ENCODE measurements at places on chromosomes 4 and X. TPM values are rescaled to one million over a fixed set of nuclear protein-coding genes. Genes with fewer than 3 reads are reported as not detected.

GRCh38 chr4:54254915-54255246 is 25.8 kb downstream of the PDGFRA start:
- peaks cover 4% of the 10 kb centered on the region for H3K36me3 ChIP-seq
- no peaks in the 10 kb centered on the region for H3K27me3 ChIP-seq
- peak; percentile 88 for DNase-seq
- peak overlapping the region; percentile 34 for H3K27ac ChIP-seq
- H3K4me1 ChIP-seq = peaks cover 23% of the 10 kb centered on the region

DNA sequence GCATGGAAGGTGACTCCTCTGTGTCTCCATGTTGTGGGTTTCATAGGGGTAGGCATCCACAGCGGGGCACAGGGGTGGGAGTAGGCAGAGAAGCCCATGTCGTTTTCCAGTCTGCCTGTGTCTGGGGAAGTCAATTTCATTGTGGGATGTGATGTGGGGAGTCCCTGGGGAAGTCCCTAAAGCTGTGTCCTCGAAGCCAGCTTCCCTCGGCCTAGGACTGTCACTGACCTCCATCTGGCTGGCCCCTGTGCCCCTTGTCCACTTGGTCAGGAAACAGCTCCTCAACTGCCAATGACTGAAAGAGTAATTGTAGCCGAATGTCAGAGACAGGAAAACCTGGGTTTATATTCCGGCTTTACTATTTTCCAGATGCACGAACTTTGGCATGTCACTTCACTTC is 109.6 kb downstream of the DRD5 start:
- no peak overlapping the region for H3K27ac ChIP-seq
- no peak overlapping the region for H3K4me3 ChIP-seq
- DNase-seq = no peak
- H3K36me3 ChIP-seq = no peaks in the 10 kb centered on the region
- H3K4me1 ChIP-seq = no peaks in the 10 kb centered on the region

DNA sequence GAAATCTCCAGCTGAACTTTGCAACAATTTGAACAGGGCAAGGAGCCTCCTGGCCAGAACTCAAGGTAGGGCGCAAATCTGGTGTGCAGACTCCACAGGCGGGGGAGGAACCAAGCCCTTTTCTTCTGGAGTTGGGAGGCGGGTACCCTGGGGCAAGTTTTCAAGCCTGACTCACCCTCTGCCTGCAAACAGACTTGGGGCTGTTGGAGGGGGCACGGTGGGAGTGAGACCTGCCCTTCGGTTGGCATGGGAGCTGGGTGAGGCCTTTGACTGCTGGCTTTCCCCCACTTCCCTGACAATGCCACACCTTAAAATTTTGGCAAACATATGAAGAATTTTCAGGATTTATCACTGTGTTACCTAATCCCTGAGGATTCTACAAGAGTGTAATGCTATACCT is 709.8 kb upstream of the DIAPH2 start:
- no peaks in the 10 kb centered on the region for H3K36me3 ChIP-seq
- no peak overlapping the region for H3K27ac ChIP-seq
- DNase-seq = no peak

GRCh38 chrX:150164971-150165600 is 198.0 kb upstream of the MAMLD1 start:
- H3K4me3 ChIP-seq = no peak overlapping the region
- H3K27me3 ChIP-seq = no peaks in the 10 kb centered on the region
- no peaks in the 10 kb centered on the region for H3K36me3 ChIP-seq
- no peak overlapping the region for H3K27ac ChIP-seq
- no peak for DNase-seq

DNA sequence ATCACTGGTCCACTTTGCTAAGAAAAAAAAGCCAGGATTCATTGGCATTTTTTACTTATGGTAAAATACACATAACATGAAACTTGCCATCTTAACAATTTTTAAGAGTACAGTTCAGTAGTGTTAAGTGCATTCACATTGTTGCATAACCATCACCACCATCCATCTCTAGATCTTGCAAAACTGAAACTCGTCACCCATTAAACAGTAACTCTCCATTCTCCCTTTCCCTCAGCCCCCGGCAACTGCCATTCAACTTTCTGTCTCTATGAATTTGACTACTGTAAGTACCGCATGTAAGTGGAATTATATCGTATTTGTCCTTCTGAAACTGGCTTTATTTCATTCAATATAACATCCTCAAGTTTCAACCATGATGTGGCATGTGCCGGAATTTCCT is 56.3 kb upstream of the LNX1 start:
- no peak overlapping the region for H3K4me3 ChIP-seq
- no peak overlapping the region for H3K27ac ChIP-seq
- H3K27me3 ChIP-seq = no peaks in the 10 kb centered on the region
- no peaks in the 10 kb centered on the region for H3K4me1 ChIP-seq
- DNase-seq = no peak

GRCh38 chr4:53479736-53480525 is 102.5 kb downstream of the FIP1L1 start:
- no peaks in the 10 kb centered on the region for H3K36me3 ChIP-seq
- H3K4me1 ChIP-seq = peaks cover 20% of the 10 kb centered on the region
- H3K4me3 ChIP-seq = no peak overlapping the region
- H3K27me3 ChIP-seq = no peaks in the 10 kb centered on the region

GRCh38 chrX:155767876-155768769 is 113.0 kb upstream of the VAMP7 start:
- no peak overlapping the region for H3K27ac ChIP-seq
- H3K4me1 ChIP-seq = no peaks in the 10 kb centered on the region
- DNase-seq = peak; percentile 15
- no peaks in the 10 kb centered on the region for H3K27me3 ChIP-seq
- H3K4me3 ChIP-seq = peak overlapping the region; percentile 76

DNA sequence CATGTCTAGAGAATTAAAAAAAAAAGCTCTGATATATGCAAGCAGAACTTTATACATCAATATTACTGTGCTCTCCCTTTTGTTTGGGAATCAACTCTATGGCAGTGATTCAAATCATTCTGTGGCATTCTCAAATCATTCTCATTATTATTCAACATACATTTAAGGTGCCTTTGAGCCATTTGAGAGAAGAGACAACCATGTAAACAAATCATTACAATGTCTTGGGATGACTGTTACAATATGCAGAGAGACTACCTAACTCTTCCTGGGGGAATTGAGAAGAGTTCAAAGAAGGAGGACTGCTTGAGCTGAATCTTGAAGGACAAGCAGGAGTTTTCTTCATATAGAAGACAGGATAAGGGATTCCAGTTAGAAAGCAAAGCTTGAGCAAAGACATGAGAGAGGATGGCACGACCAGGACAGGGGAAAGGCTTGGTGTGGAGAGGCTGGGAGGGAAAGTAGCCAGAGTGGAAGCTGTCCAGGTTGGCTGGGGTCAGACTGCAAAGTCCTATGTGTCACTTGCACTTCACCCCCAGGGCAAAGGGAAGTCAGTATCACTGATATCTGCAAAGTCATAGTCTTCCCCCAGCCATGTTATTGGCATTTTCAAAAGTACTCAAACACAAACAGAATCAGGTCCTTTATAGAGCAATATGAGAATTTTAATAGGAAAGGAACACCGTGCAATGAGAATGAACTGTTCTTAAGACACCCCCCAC is 9.0 kb downstream of the SEC24D start:
- peaks cover 6% of the 10 kb centered on the region for H3K4me1 ChIP-seq
- peaks cover 25% of the 10 kb centered on the region for H3K36me3 ChIP-seq
- H3K27ac ChIP-seq = no peak overlapping the region
- H3K27me3 ChIP-seq = no peaks in the 10 kb centered on the region

- no peak for DNase-seq
- H3K27me3 ChIP-seq = no peaks in the 10 kb centered on the region
- no peaks in the 10 kb centered on the region for H3K36me3 ChIP-seq
- no peak overlapping the region for H3K4me3 ChIP-seq
- H3K27ac ChIP-seq = no peak overlapping the region
- H3K4me1 ChIP-seq = no peaks in the 10 kb centered on the region
These were observed 103.0 kb upstream of the ENPP6 start for GRCh38 chr4:184320631-184321030.

GRCh38 chrX:115013705-115014104 is 3.7 kb downstream of the IL13RA2 start:
- H3K4me1 ChIP-seq = no peaks in the 10 kb centered on the region
- no peak overlapping the region for H3K27ac ChIP-seq
- H3K4me3 ChIP-seq = no peak overlapping the region
- DNase-seq = peak; percentile 67
- H3K36me3 ChIP-seq = no peaks in the 10 kb centered on the region

DNA sequence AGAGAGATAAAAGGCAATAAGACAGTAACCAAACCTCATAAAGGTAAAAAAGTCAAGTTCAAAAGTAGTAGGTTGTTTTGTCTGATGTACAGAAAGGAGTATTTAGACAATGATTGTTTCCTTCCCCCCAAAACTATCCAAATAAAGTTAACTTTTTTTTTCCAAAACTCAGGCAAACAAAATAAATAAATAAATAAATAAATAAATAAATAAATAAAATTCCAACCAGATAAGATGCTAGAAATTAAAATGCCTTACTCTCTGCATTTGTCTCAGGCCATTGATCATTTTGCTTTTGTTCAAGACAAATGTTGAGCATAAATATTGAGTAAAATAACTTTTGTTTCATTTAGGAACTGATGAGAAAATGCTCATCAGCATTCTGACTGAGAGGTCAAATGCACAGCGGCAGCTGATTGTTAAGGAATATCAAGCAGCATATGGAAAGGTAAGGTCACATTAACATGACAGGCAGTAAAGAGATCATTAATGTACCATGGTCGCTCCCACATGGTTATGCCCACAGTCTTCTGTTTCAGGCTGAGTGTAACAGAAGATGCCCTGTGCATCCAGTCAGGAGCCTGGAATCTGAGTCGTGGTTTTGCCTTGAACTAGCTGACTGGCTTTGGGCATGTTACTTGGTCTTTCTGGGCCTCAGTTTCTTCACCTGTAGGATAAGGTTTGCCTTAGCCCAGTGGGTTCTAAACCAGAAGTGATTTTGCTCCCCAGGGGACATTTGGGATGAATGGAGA is 27.3 kb downstream of the ANXA3 start:
- H3K27ac ChIP-seq = no peak overlapping the region
- H3K4me1 ChIP-seq = no peaks in the 10 kb centered on the region
- H3K36me3 ChIP-seq = no peaks in the 10 kb centered on the region
- DNase-seq = no peak

GRCh38 chrX:43349363-43349762 is 306.7 kb upstream of the MAOA start:
- DNase-seq = peak; percentile 28
- no peaks in the 10 kb centered on the region for H3K27me3 ChIP-seq
- H3K4me1 ChIP-seq = no peaks in the 10 kb centered on the region

GRCh38 chr4:184146951-184147350 is 70.7 kb downstream of the ENPP6 start:
- DNase-seq = no peak
- no peak overlapping the region for H3K4me3 ChIP-seq
- H3K27me3 ChIP-seq = no peaks in the 10 kb centered on the region

EGF gene
- 0.83 TPM for total RNA-seq

RENBP gene
- 5.4 TPM for total RNA-seq

ANAPC10 gene
- 27.2 TPM for total RNA-seq

PLXNB3 gene
- 1.0 TPM for total RNA-seq

All from fibroblast of lung (primary cell).